ENCODE measurements at places on chromosomes 6 and 20.

- no peak for DNase-seq
These were observed 4.4 kb downstream of the PPP1R16B start for GRCh38 chr20:38809942-38810341.

GRCh38 chr20:53901064-53901463 lies 169.3 kb downstream of the BCAS1 start:
- DNase-seq, result no peak

GRCh38 chr20:56454754-56455153 lies 13.7 kb upstream of the RTF2 start:
- no peak for DNase-seq

DNA sequence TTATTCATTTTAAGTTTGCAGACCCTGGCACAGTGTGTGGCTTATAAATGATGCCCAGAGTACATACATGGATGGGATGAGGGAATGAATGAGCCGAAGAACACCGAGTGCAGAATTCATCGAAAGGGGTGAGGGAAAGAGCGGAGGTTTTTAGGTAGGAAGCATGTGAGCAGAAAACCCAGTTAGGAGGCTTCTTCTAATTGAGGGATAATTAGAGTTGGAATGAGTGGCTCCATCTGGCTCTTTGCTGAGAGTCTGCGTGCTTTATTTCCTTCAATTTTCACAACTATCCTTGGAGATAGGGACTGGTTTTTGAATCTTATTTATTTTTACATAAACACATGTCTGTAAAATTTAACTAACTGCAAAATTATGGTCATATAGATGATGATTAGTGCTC lies 150.7 kb downstream of the DOK5 start:
- no peak for DNase-seq

GRCh38 chr6:20038410-20039204 lies 173.7 kb downstream of the MBOAT1 start:
- no peak for DNase-seq

DNA sequence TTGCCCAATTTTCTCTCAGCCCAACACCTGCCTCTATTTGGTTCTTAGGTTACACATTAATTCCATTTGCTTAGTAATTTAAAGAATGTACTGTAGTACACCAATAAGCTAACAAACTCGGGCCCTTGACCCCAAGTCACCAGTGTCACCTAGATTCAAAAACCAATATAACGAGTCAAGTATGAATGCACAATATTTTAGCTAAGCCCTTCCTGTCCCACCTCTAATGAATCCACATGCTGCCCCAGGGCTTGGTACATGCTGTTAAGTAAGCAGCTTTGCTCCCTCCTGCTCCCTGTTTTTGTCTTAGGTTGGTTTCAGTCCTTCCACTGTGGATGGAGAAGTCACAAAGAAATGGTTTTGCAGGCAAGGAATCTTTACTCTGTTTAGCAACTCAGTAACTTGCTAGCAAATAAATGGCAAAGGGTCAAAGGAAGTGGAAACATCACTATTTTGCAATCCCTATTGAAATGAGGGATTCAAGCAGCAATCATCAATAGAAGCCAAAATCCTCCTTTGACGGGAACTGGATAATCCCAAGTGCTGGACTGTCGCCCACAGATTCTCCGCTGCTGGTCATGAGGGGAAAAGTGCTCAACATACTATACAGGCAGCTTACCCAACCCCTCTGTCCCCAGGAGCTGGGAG lies 5.0 kb upstream of the MPC1 start:
- DNase-seq, result no peak

- DNase-seq, result peak; percentile 69
These were observed 1.2 kb downstream of the TGIF2 start for GRCh38 chr20:36574366-36575135.

- no peak for DNase-seq
These were observed 154.9 kb downstream of the DLL1 start for GRCh38 chr6:170135821-170136471.

DNA sequence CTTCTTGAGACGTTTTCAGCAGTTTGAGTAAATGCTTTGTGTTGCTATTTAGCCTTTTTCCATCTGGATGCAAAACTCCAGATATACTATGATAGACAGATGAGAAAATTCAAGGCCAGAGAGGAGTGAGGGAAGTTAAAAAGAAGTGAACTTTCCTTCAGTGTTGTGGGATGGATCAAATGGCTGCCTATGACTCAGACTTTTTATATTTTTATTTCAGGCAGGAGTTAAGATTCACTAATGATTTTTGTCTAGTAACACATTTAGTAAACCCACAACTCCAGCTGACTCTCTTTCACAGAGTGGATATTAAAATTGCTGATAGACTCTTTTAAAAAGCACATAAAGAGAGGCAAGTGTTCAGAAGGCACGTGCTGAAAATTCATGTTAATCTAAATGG lies 23.2 kb upstream of the PTCHD4 start:
- no peak for DNase-seq

GRCh38 chr6:68726337-68726736 lies 91.3 kb downstream of the ADGRB3 start:
- DNase-seq, result no peak

DNA sequence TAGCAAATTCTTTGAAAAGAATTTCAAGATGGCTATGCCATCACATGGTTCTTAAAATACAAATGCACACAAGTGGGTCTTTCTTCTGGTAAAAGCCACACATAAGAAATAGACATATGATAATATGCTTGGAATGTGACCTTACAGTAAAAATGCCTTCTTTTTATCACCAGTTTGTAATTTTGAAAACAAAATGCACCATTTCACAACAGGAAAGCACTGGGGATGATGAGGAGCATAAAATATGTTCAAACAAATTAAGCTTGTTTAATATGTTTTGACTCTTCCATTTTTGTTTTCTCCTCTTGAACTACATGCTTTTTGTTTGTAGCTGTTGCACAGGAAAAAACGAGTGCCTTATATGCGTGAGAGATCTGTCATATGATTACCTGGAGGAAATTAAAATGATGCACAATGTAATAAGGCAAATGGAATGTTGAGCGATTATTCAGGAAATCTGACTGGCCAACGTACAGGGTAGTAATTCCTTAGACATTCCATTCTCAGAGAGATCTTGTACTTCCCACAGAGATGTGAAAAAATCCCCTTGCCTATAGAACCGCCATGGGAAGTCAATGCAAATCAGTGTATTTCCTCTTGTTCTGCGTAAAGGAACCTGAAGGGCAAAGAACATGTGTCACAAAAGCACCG lies 911.6 kb downstream of the TFAP2A start:
- DNase-seq, result no peak

GRCh38 chr6:9334979-9335378 lies 899.6 kb upstream of the SLC35B3 start:
- no peak for DNase-seq

DNA sequence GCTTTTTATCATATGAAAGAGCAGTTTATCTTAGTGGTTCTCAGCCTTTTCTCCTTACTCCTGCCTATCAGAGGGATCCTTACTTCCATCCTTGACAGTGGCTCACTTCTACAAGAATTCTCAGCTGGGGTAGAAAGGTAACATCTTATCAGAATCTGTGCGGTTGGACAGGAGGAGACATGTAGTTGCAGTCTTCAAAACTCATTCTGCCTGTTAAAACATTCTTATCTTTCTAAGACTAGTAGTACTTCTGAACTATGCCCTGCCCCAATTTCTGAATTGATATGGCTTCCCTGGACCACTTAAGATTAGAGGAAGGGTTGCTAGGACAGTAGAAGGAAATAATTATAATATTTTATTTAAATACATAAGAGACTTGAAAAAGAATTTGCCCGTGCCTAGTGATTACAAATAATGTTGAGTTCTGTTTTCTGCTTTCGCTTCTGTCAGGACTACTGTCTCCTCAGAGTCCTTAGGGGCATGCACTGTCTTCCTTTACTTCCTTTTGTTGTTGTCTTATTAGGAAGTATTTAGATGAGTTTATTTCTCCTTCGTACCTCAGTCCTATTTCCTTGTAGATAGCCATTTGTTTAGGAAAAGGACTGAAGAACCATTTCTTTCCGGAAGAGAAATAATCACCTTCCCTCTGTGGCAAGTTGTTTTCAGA lies 24.9 kb downstream of the BLTP3A start:
- DNase-seq, result no peak

GRCh38 chr6:33018904-33019303 lies 9.5 kb upstream of the HLA-DOA start:
- peak; percentile 26 for DNase-seq

DNA sequence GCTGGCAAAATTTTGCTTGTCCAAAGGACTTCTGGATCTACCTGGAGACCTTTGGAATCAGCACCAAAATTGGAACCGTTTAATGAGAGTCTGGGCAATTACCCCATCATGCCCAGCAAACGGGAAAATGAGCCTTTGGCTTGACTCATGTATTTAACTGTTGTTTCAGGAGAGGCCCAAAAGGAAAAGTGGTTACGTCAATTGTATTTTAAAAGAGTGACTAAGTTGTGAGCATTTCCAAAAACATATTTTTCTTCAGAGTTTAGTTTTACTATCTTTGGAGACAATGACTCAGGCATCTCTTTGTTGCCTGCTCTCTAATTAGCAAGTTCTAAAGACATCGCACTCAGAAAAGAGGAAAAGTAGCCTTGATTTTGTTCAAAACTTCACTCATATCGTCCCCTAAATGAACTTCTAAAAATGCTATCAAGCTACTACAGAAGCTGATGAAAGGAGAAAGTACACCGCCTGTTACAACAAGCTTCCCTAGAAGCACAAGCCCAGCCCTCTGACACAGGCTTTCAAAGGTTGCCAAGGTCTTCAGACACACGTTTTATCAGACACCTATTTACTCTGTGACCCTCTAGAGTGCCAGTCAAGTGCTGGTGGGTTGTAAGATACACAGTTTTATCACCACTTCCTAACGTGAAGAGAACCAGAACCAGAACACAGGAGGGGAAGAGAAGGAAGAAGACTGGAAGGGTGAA lies 146.2 kb downstream of the TBX18 start:
- no peak for DNase-seq

- DNase-seq, result no peak
These were observed 103.0 kb downstream of the ADTRP start for GRCh38 chr6:11675601-11676000.

GRCh38 chr6:55694148-55694547 lies 115.2 kb upstream of the HMGCLL1 start:
- DNase-seq, result no peak

- no peak for DNase-seq
These were observed 117.8 kb upstream of the GMDS start for GRCh38 chr6:2363211-2363610.

GRCh38 chr6:41359617-41360313 lies 24.4 kb downstream of the NCR2 start:
- DNase-seq, result no peak

GRCh38 chr6:114377881-114378280 lies 35.1 kb upstream of the HS3ST5 start:
- DNase-seq, result no peak

- DNase-seq, result no peak
These were observed 628.8 kb upstream of the MAN1A1 start for GRCh38 chr6:119978274-119978889.

DNA sequence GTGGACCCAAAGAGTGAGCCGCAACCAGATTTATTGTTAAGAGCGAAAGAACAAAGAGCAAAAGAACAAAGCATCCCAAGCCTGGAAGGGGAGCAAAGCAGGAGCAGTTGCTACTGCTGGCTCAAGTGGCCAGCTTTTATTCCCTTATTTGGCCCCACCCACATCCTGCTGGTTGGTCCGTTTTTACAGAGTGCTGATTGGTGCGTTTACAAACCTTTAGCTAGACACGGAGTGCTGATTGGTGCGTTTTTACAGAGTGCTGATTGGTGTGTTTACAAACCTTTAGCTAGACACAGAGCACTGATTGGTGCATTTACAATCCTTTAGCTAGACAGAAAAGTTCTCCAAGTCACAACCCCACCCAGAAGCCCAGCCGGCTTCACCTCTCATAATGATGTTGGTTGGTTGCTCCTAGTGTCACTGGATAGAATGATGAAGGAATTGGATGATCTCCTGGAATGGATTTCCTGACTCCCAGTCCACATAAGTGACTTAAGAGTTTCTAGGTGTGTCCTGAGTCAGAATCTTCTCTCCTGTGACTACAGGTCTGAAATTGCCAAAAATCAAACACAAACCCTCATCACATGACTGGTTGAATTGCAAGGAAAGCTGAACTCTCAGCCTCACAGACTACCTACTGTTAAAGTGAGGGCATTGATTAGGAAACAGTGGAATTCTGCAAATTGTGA lies 52.1 kb upstream of the CAP2 start:
- no peak for DNase-seq

GRCh38 chr20:25012616-25013189 lies 20.2 kb upstream of the APMAP start:
- no peak for DNase-seq

- no peak for DNase-seq
These were observed 47.9 kb downstream of the DEK start for GRCh38 chr6:18216411-18216810.

GRCh38 chr6:133671376-133671775 lies 217.5 kb upstream of the TCF21 start:
- DNase-seq, result no peak

DNA sequence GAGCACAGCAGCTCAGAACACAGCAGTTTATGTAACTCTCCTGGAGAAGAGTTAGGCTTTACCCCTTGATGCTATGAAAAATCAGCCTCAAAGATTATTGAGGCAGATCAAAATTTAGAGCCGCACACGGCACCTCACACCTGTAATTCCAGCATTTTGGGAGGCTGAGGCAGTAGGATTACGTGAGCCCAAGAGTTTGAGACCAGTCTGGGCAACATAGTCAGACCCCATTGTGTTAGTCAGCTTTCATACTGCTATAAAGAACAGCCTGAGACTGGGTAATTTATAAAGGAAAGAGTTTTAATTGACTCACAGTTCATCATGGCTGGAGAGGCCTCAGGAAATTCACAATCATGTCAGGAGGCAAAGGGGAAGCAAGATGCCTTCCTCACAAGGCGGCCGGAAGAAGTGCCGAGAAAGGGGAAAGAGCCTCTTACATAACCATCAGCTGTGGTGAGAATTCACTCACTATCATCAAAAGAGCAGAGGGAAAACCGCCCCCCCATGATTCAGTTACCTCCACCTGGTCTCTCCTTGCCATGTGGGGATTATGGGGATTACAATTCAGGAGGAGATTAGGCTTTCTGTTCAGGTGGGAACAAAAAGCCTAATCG lies 87.7 kb downstream of the SGK1 start:
- DNase-seq, result no peak

- DNase-seq, result no peak
These were observed 87.9 kb downstream of the CD40 start for GRCh38 chr20:46206025-46206424.

GRCh38 chr20:17565169-17565845 lies 4.6 kb upstream of the DSTN start:
- DNase-seq, result no peak

Measured in DND-41 (cell line).